Stimulated activated CD4-positive, alpha-beta T cell treated with anti-CD3 and anti-CD28 coated beads, Interleukin-4, amount 100 ng/mL, for 48 hours (primary cell): ENCODE measurements at places on chromosomes 2 and 18.

GRCh38 chr2:393711-394696 lies 106.1 kb upstream of the ALKAL2 start:
- peak; percentile 24 for DNase-seq

- no peak for DNase-seq
These were observed 8.1 kb upstream of the ARHGAP15 start for GRCh38 chr2:143121079-143121478.

- peak; percentile 88 for DNase-seq
These were observed at the start of gene IER3IP1 for GRCh38 chr18:47175898-47176575. Gene IER3IP1 (minus strand): TSS chr18:47176364. CDS start chr18:47176277, 87 bp downstream.

DNA sequence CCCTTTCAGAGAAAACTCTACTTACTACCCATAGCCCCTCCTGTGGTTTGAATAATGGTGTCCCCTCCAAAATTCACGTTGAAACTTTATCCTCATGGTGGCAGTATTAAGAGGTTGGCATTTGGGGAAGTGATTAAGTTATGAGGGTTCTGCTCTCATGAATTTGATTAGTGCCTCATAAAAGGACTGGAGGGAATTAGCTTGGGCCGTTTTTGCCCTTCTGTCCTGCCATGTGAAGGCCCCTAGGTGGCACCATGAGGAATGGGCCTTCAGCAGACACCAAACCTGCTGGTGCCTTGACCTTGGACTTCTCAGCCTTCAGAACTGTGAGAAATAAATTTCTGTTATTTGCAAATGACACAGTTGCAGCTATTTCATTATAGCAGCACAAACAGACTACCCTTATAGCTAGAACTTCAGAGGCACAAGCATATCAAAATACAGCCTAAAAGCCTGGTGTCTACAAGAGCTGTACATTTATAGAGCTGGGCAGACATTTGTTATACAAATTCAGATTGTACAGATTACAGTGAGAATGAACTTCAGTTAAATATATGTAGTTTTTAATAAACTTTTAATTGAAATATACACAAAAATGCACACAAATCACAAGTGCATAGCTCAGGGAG lies 2.6 kb upstream of the PTPN2 start:
- DNase-seq, result no peak

DNA sequence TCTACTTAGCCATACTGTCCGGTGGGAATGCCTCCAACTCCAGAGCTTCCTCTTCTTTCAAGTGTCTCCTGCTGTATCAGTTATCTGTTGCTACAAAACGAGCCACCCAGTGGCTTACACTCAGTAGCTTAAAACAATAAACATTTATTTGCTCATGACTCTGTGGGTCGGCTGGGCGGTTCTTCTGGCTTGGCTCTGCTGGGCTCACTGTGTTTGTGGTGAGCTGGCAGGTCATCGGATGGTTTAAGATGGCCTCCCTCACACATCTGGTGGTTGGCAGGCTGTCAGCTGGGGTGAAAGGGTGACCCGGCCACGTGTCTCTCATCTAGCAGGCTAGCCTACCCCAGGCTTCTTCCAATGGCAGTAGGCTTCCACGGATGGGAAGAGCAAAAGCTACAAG lies 122.4 kb upstream of the SLC1A4 start:
- no peak for DNase-seq

- no peak for DNase-seq
These were observed 423.7 kb downstream of the TGIF1 start for GRCh38 chr18:3873698-3874097.

DNA sequence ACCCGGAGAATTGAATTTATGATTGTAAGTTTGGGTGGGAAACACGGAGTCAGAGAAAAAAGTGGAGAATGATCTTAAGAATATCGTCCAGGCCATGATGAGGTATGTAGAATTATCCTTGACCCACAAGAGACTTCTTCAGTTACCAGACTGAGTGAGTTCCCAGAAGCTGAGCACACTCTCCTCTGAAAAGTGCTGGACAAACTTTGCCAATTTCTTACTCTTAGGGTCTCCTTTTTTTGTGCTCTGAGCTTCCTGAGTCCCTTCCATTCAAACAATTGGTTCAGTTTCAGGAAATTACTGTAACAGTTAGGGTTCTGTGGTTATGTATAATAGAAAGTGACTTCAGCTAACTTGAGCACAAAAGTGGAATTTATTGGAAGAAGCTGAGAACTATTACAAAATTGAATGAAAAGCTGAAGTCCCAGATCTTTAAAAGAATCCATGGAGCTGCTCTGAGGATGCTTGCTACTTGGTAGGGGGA lies 50.6 kb upstream of the EHBP1 start:
- DNase-seq, result no peak

DNA sequence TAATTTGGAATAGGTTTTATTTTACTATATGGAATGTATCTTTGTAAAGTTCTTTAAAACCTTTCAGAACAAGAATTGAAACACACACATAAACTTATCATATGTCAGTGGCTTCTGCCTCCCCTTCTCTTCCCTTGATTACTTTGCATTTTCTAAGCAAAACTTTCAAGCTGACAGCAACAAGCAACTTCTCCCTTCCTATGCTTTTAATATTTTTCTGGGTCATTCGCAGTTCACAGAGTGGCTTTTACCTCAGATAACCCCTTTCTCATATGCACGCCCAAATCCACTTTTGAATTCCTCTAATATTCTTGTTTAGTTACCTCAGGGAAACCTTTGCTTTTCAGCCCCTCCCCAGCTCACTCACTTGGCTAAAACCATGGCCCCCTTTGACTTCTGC lies 36.7 kb upstream of the CDC42EP3 start:
- no peak for DNase-seq

- DNase-seq, result no peak
These were observed 43.3 kb downstream of the LONRF2 start for GRCh38 chr2:100278986-100279385.

- no peak for DNase-seq
These were observed 3.0 kb downstream of the PIKFYVE start for GRCh38 chr2:208269091-208269490.

GRCh38 chr2:160432633-160433032 lies 61.0 kb downstream of the RBMS1 start:
- no peak for DNase-seq

DNA sequence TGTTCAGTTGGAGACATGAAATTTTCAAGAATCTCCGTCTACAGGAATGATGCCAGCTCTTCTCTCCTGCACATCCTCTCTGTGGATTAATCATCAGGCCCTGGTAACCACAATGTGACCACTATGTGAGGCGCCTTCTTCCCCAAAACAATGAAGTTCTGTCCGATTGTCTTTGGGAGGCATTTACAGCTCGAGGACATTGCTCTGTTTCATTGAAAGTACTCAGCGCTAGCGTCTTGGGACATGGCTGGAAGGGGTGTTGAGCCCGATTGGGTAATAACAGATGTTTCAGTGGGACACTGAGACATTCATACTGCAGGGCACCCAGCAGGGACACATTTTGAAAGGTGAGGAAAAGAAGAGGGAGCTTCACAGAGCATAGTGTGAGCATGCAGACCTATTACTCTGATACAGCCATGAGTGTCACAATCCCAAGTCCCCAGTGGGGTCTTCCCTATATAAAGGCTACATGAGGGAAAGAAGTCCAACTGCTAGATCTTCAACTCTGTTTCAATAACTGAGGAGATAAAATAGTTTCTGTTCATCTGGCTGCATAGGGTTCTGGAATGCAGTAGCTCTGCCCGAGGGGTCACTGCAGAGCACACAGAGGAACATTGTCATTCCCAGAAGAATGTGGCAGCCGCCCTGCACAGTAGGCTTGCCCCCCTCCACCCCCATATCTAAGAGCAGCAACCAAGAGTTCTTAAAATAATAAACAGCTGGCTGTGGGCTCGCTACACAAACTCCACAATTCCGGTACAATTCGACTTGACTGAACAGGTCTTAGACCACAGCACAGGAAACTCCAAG lies 237.3 kb downstream of the OSR1 start:
- DNase-seq, result no peak

DNA sequence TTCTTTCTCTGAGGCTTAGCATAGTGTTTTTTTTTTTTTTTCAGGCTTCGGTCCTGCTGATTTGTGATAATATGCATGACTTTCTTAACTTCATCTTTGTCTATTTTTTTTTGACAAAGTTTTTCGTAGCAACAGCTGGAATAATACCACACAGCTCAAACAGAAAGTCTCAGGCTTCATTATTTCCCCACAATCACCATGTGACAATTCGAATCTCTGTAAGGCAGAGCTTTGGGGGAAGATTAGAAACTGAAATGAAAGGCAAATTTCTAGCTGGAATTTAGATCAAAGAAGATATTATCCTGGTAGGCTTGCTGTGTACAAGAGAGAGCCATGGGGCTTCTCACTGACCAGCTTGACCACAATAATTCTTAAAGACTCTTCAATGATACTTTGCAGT lies 12.2 kb upstream of the CD28 start:
- no peak for DNase-seq

DNA sequence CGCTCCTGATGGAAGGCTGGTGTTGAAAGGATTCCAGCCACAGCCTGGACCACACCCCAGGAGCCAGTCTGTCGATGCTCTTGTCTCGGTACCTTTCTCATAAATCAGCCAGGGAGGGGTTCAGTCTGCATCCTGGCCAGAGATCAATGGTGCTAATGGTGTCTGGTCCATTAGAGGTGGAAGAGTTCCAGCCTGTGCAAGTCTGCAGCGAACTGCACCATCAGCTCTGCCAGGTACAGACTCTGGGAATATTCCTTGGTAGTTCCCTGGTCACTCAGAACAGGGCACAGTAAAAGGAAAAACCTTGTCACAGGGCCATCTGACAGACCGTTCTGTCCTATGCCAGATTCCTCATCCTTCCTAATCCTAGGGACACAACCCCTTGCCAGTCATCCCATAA lies 164.3 kb downstream of the MTCL1 start:
- DNase-seq, result no peak

- no peak for DNase-seq
These were observed 8.4 kb upstream of the MAL start for GRCh38 chr2:95017071-95017501.

- no peak for DNase-seq
These were observed 314.3 kb downstream of the TNS1 start for GRCh38 chr2:217688494-217688893.

DNA sequence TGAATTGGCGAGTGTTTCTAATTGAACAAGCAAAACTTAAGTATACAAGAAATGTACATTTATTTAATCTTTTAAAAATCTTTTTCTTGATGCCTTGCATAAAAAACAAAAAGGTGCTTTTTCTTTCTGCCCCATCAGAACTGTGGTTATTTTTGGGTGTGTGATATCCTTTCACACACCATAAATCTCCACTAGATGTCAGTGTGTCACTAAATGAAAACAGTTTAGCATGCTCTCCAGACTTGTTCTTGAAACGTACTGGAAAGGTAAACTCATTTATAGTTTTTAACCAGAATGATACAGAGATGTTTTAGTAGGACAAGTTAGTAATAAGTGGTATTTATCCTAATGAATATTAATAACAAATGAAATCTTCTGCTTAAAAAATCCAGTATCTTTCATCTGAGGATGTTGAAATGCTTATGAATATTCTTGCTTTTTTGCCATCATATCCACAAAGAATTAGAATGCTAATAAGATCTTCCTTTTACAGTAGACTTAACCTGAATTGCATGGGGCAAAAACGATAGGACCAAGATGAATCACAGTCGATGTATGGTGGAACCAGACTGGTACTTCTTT lies 96.8 kb downstream of the UBE2E3 start:
- no peak for DNase-seq

- no peak for DNase-seq
These were observed 5.7 kb downstream of the GPATCH11 start for GRCh38 chr2:37090019-37090477.

- no peak for DNase-seq
These were observed 366.0 kb downstream of the LRATD1 start for GRCh38 chr2:14998546-14998945.

DNA sequence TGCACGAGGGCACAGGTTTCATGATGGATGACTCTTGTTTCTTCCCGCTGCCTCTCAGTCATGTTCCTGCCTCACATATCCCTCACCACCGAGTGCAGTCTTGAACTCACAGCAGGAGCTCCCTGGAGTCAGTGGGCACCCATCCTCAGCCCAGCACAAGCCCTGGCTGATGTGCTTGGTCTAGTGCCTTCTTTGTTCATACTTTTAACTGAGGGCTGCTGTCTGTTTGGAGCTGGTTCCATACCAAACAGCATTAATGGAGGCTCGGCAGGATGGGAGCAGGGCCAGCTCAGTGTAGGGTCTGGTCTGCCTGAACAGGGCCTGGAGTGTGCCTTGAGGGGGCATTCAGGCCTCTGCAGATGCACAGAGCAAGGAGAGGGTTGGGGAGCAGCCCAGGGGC lies 54.5 kb upstream of the GLI2 start:
- no peak for DNase-seq

DNA sequence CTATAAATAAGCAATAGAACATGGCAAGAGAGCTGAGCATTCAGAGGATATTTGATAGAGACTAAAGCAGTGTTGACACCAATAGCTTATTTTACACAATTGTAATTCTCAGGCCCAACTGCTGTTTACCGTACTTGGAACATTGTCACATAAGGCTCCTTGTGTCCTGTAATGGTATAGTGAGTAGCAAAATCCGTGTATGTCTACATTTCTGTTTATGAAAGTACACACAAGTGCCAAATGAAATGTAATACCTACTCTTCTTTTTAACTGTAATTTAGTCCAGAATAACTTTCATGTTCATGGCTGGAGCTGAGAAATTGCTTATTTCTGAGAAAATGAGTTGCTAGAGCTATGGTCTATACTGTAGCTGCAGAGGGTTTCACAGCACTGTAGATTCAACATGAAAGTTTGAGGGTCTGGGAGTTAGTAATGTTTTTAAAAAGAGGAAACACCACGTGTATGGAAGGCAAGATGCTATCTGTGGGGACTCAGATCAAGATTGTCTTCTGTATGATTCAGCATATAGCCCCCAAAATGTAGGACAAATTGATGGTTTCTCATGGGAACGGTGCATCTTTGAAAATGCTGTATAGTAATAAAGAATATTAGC lies 110.2 kb upstream of the NOSTRIN start:
- DNase-seq, result no peak

- no peak for DNase-seq
These were observed 50.4 kb downstream of the CCDC102B start for GRCh38 chr18:68848242-68848641.

GRCh38 chr18:79507076-79507545 lies 111.4 kb downstream of the NFATC1 start:
- DNase-seq, result no peak

- no peak for DNase-seq
These were observed 11.7 kb upstream of the SIX3 start for GRCh38 chr2:44929735-44930273.

GRCh38 chr2:169119851-169120250 lies 50.5 kb downstream of the DHRS9 start:
- DNase-seq, result no peak

- no peak for DNase-seq
These were observed 111.8 kb downstream of the HDAC4 start for GRCh38 chr2:239288951-239289511.
